Effector memory CD4-positive, alpha-beta T cell (primary cell): ENCODE measurements at places on chromosomes 2 and 18.

- no peak for DNase-seq
These were observed 222.2 kb downstream of the CYP26B1 start for GRCh38 chr2:71925268-71926088.

- DNase-seq = no peak
These were observed 632.3 kb downstream of the LRP1B start for GRCh38 chr2:141498561-141498960.

- no peak for DNase-seq
These were observed 1.1 kb upstream of the DGKD start for GRCh38 chr2:233353101-233353768.

DNA sequence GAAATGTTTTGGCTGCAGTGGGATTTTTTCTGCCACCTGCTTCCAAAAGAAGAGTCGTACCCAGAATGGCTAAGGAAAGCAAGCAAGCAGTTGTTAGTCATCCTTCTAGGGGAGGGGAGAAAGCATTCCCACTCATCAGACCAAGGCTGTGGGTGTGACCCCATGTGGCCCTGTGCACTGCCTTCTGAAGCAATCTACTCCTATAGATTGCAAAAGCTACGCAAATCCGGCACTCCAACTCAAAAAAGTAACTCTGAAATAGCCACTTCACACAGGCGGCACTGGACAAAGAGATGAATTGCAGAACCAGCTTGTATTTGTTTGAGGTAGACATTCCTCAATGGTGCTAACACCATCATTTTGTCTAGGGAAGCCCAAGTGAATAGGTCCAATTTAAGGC is 44.3 kb downstream of the ST3GAL5 start:
- no peak for DNase-seq

- no peak for DNase-seq
These were observed 23.0 kb upstream of the TAF1B start for GRCh38 chr2:9820020-9820973.

- DNase-seq = no peak
These were observed 195.1 kb upstream of the LRP1B start for GRCh38 chr2:142325870-142326269.

GRCh38 chr18:66461344-66461743 is 142.5 kb downstream of the CDH19 start:
- no peak for DNase-seq

GRCh38 chr2:43495727-43496126 is 100.1 kb downstream of the THADA start:
- DNase-seq = no peak

- DNase-seq = no peak
These were observed 88.8 kb downstream of the CDC42EP3 start for GRCh38 chr2:37582481-37583220.

DNA sequence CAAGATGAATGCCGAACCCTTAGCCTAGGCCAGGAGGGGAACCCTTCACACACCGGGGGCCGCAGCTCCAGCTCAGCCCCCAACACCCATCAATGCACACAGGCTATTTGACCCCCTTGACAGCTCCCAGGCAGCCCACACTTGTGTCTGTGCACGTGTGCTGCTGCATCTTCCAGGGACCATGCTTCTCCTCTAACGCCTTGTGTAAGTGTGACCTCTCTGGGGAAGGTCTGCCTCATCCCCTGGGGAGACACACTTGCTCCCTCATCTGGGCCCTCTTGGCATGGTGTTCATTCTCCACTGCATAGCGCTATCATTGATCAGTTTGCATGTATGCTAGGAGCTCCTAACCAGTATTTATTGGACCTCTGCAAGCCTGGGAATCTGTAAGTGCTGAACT is 120.0 kb upstream of the FHL2 start:
- DNase-seq = no peak

- DNase-seq = no peak
These were observed 102.5 kb downstream of the CHN1 start for GRCh38 chr2:174902506-174903263.

DNA sequence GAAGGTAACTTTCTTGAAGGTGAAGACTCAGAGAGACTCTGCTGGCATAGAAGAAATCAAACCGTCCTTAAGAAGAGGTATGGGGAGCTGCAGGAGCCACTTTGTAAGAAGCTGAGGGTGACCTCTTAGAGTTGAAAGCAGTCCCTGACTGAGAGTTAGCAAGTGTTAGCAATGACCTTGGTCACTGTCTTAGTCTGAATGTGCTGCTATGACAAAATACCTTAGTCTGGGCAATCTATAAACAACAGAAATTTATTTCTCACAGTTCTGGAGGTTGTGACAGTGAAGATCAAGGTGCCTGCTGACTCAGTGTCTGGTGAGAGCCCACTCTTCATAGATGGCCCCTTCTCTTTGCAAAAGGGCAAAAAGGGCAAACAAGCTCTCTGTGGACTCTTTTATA is 35.7 kb upstream of the ACTR3 start:
- no peak for DNase-seq

GRCh38 chr2:68203587-68203986 is 45.9 kb downstream of the PNO1 start:
- no peak for DNase-seq

GRCh38 chr18:63823516-63824219 is 48.5 kb downstream of the SERPINB7 start:
- DNase-seq = no peak

DNA sequence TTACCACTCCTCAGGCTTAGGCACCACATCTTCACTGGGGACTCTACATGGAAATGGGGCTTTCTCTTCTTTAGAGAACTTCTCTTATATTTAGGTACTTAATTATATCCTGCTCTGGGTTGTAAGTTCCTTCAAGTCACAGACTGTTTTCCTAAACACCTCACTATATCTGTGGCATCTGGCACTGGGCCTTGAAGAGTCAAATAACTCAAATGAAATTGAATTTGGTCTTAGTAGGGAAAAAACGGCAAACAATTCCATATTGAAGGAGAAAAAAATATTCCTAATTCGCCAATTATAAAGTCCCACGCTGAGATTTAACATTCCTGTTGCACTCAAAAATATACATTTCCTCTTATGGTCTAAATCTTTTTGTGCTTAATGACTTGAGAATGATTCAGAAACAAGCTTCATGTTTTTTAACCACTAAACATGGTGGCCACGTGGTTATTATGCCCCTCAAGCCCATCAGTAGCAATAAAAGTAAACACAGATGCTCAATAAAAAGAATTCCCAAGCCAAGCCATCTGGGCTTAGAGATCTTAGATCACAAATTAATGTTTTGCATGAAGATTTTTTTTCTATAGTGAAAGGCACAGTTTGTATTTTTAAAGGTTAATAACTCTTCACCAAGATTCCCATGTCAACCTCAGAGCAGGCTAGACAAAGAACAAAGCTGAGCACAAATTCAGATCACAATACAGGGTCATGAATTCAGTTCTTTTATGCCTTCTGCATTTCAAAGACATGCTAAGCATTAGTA is 105.5 kb upstream of the SYT4 start:
- no peak for DNase-seq

GRCh38 chr18:56333839-56334238 is 304.6 kb downstream of the TXNL1 start:
- no peak for DNase-seq

GRCh38 chr2:88671786-88672427 is 19.6 kb upstream of the RPIA start:
- DNase-seq = no peak

GRCh38 chr18:62987055-62987830 is 271.9 kb downstream of the PHLPP1 start:
- DNase-seq = no peak

- DNase-seq = no peak
These were observed 120.8 kb upstream of the CHAC2 start for GRCh38 chr2:53646788-53647187.

- DNase-seq = no peak
These were observed 12.2 kb upstream of the SKOR2 start for GRCh38 chr18:47263430-47264307.

DNA sequence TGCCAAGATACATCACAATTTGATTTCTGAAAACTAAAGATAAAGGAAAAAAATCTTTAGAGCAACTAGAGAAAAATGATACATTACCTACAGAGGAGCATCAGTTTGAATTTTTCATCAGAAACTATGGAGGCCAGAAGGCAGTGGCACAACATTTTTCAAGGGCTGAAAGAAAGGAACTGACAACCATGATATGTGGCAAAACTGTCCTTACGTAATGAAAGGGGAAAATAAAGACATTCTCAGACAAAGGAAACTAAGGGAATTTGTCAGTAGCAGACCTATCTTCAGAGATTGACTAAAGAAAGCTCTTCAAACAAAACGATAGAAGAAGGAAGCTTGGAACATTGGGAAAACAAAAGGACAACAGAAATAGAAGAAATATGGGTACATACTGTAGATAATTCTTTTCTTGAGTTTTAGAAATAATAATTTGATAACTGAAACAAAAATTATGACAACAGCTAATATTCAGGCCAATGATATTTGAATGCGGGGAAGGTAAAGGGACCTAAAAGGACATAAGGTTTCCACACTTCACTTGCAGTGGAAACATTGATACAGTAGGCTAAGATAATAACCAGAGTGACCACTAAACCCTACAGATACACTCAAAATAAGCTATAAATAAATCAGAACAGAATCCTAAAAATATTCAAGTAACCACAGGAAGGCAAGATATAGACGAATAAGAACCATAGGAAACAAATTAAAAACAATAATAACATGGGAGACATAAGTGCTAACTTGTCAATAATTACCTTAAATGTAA is 70.0 kb upstream of the NPAS2 start:
- DNase-seq = no peak

- no peak for DNase-seq
These were observed 10.0 kb downstream of the FHOD3 start for GRCh38 chr18:36307513-36307912.

GRCh38 chr2:128623776-128624761 is 305.4 kb upstream of the HS6ST1 start:
- no peak for DNase-seq

DNA sequence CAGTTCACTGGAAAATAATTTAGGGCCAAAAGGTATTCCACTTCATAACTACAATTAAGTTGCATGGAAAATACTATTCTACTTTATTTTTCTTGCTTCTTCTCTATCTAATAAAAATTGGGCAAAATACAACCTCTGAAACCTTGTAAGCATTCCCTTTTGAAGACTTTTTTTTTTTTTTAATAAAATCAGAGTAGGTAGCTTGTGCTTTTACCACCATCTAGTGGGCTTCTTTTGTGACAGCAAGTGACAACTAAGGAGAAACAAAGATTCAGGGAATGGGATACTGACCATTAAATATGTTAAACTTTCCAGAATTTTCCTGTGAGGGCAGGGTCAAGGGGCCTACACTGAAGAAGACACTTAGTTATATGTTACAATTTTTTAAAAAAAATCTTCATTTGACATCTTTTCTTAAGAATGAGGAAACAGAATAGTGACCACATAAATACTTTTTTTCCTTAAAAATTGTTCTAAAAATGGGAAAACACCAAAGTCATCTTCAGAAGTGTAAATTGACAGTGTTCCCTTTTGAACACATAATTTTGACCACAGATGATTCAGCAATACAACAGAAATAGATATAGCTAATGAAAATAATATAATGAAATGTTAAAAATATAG is 1183.2 kb upstream of the ACVR2A start:
- no peak for DNase-seq

- DNase-seq = no peak
These were observed 486.1 kb upstream of the ID2 start for GRCh38 chr2:8195784-8196183.

GRCh38 chr2:178328037-178328436 is 122.9 kb downstream of the PRKRA start:
- no peak for DNase-seq
